CD4-positive, alpha-beta T cell treated with Interleukin-4 for 4 hours (primary cell): ENCODE measurements at places on chromosomes 6 and 20.

- DNase-seq = no peak
Measured at GRCh38 chr6:136532030-136532429, 18.2 kb downstream of the MAP7 start.

- DNase-seq = no peak
Measured at GRCh38 chr6:153537422-153537821, 406.3 kb upstream of the RGS17 start.

GRCh38 chr20:34473262-34473883, 42.8 kb upstream of the DYNLRB1 start:
- no peak for DNase-seq

DNA sequence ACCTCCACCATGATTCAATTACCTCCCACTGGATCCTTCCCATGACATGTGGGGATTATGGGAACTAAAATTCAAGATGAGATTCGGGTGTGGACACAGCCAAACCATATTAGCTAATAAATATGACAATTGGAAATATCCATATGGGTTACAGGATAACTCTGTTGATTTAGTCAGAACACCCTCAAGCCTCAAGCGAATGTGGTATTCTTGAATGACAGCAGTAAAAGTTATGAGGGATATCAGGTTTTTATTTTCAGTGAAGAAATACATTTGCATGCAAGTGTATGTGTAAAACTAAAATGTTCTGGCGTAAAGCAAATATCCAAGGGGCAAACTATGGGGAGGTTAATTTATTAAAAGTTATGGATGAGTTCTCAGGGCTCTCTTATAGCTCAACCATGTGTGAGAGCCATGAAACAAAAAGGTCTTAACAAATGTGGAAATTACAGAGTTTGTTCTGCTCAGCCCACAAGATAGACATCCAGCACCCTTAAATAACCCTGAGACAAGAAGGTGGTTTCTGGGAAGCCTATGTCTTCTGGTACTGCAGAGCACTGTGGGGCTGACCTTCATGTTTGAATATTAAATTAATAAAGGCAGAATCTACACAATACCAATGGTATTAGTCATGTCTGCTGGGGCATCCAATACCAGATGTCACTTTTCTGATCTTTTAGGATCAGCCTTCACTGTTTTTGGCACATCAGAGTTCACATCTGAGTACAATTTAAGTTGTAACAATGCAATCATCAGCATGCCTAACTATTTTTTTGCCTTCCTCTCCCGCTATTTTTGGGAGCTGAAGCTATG, 370.5 kb upstream of the RSPO3 start:
- DNase-seq = no peak

DNA sequence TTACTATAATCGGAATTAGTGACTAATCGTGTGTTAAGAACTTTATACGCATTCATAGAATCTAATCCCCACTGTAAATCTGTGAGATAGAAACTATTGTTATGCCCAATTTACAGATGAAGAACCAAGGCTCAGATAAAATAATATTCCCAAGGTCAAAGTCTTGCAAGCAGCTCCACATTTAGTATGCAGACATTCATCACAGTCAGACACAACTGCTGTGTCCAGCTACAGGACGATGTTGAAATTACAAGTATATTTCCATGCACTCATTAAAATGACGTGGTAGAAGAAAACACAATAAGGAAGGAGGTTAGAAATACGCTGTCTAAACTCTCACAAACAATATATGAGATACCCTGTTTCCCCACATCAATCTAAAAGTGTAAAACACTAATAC, 82.5 kb downstream of the PREX1 start:
- DNase-seq = no peak

- no peak for DNase-seq
Measured at GRCh38 chr6:21754891-21755290, 161.3 kb downstream of the SOX4 start.

GRCh38 chr6:158410784-158411183, 98.5 kb downstream of the TULP4 start:
- no peak for DNase-seq

DNA sequence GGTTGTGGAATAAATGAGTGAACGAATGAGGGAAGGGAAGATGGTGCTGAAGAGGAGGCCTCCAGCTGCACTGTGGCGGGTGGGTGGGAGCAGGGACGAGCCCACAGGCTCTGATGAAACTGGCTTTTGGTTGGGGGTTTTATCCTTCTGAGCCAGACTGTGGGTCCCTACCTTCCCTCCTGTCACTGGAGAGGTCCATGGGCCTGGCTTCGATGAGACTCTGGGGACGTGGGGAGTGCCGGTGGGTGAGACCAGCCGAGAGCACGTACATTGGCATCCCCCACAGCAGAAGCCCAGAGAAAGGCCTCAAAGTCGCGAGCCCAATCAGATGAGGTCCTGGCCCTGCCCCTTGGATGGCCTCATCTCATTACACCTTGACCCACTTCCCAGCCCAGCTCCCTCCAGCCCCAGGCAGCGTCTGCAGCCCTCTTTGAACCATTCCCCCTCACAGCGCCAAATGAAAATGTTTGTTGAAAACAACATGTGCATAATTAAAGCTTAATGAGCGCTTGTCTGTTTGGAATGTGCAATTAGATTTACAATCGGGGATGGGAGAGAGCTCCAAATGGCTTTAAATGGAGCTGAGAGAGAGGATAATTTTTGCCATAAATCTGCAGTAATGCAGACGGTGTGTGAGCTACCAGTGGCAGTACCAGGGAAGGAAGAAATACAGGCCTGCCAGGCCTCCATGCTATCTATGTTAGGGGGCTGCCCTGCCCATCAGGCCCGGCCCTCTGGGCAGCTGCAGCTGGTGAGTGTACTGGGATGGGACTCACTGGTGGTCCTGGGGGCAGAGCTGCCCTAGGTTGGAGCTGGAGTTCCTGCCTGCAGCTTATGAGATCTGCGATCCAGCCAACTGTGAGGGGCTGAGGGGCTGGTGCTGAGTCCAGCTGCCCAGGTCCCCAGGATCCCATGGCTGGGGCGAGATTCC, 47.2 kb downstream of the TOX2 start:
- DNase-seq = no peak

- DNase-seq = no peak
Measured at GRCh38 chr20:48025661-48026060, 240.4 kb upstream of the SULF2 start.
